ENCODE measurements at places on chromosomes 11 and 22. TPM values are rescaled to one million over a fixed set of nuclear protein-coding genes. Genes with fewer than 3 reads are reported as not detected.

GRCh38 chr22:27213766-27214581 lies 556.6 kb downstream of the MIAT start:
- DNase-seq: no peak

GRCh38 chr11:95977534-95978174 lies 53.7 kb upstream of the MTMR2 start:
- no peak for DNase-seq

DNA sequence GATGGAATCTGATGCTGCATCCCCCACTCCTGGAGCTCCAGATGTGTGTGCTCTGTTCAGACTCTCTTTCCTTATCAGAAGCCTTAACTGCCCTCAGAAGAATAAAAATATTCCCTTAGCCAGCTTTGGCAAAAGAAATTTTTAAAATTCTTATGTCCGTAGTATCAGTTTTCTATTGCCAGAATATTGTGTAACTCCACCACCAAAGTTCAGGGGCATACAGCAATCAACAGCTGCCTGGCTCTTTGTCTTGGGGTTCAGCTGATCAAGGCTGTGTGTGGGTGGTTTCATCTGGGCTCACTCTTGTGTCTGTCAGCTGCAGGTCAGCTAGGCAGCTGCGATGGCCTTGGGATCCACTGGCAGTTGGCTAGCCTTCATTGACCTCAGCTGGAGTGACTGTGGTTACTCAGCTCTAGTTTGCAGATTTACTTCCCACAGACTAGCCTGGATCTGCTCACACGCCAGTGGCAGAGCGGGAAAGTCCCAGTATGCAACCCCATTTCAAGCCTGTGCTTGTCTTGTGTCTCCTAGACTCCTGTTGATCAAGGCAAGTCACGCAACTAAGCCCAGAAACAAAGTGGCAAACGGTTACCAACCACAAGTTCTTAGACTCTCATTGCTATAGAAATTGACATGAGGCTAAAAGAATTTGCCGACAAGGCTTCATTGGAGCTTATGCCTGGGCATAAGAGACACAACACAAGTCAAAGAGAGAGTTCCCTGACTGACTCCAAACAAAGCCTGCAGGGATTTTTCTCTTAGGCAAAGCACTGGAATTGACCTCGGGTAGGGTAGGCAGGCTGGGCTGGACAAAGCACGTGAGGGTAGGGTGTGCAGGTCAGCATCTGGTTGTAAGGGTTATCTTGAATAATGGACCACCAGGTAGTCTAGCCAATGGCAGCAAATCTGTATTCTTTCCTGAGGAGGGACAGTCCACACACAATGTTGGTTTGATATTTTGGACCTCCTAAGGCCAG lies 7.5 kb downstream of the TMEM138 start:
- no peak for DNase-seq

GRCh38 chr11:110763249-110764011 lies 51.2 kb upstream of the ARHGAP20 start:
- DNase-seq: no peak

- no peak for DNase-seq
Measured at GRCh38 chr22:17876306-17876831, 102.1 kb upstream of the BID start.

DNA sequence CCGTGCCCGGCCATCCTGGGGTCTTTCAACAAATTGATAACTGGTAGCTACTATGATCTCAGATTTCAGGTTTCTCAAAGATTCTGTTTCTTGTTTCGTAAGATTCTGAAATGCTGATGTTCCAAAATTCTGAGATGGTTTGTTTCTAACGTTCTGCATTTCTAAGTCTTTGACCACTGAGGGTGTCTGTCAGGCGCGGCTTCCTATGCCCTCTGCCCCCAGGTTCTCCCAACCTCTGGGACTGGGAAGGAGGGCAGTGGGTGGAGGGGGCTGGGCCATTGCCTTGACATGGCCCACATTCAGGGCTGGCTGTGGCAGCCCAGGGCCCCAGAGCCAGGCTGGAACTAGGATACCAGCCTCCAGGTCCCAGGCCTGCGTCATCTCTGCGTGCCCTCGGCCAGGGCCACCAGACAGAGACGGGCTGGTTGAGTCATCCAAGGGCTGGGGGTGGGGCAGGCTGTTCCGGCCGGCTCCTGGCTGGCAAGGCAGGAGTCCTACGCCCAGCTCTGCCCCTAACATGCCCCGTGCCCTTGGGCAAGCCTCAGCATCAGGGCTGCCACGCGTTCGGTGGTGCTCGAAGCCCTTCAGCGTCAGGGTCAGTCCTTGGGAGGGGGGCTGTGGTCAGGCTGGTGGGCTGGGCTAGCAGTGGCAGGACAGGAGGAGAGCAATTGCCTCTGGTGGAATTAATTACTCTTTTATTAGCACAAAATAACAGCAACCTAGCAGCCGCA lies 5.2 kb downstream of the TMEM134 start:
- DNase-seq: no peak

The KIRREL3 gene
- 1.1 TPM for total RNA-seq

The TMEM151A gene
- not detected for total RNA-seq

The SLC22A25 gene
- total RNA-seq: not detected

The NLRP6 gene
- total RNA-seq: not detected

The CBX7 gene
- total RNA-seq: 7.7 TPM

The IL18 gene
- not detected for total RNA-seq
